ENCODE measurements at places on chromosomes 7 and 10.
A peak's percentile ranks its signal among the peaks of the same experiment; 100 is the strongest.

GRCh38 chr7:66173856-66174255 is 31.3 kb upstream of the TPST1 start:
- DNase-seq: no peak

DNA sequence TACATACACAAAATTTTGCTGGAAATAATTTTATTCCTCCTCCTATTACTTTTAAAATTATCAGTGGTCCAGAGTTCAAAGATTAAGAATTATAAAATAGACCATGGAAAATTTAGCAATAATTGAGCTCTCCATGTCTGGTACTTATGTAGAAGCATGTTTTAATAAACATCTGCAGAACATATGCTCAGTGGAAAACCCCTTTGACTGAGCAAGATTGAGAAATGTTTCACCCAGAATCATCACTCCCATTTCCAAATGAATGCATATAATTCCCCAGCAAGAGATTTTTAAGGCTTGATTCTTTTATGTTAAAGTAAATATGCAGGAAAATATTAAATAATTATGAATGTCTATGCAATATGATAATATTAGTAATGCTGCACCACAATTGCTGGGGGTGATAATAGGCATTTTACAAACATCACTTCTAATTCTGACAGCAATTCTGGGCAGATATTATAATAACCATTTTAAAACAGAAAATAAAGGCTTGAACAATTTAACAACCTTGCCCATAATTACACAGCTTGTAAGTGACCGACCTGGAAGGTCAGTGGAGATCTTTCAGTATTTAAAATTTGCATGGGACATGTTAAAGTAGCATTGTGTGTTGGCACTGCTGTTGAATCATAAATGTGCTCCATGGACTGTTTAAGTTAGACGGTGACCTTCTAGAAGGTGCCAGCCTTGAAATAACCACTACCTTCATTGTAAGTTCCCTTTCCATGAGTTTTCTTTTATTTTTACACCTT is 45.6 kb upstream of the TES start:
- DNase-seq: no peak

- no peak for DNase-seq
Measured at GRCh38 chr7:115822801-115823200, 207.8 kb downstream of the TFEC start.

DNA sequence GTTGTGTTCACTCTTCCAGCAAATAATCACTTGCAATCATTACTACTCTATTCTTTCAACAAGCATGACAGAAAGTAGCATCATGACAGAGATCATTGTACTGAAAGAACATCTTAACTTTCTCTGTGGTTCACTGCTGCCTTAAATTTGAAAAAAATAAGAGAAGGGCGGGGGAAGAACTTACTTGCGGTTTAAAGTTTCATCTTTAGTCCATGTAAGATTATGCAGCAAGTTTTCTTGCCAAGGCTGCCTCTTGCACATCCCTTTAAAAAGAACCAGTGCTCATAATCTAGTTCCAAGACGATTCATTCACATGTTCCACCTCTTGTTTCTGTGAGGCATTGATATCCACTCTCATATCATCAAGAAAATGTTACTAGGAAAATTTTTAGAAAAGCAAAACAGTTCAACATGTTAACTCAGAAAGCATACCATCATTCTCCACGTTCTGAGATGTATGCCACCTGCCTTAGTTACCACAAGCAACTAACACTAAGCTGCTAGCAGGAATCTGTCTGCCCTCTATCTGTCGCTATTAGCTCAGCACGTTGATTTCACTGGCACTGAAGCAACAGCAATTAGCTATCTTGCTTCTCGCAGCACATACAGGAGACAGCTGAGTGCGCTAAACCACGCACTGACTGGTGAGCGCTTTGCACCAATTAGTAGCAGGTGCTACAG is at the start of gene PCDH15:
PCDH15 (minus strand) TSS at position 491 of the 681 bp plus-strand sequence. CDS start 136,969 bp downstream, outside the sequence.
- no peak for DNase-seq

- DNase-seq: no peak
Measured at GRCh38 chr10:102163342-102163989, 11.3 kb downstream of the NOLC1 start.

GRCh38 chr7:36272567-36273269 is 116.9 kb upstream of the ANLN start:
- peak; percentile 15 for DNase-seq

- peak; percentile 79 for DNase-seq
Measured at GRCh38 chr7:106112118-106112971, at the start of gene SYPL1. Gene SYPL1 (minus strand): TSS chr7:106112312. CDS start chr7:106112208, 104 bp downstream.

- DNase-seq: no peak
Measured at GRCh38 chr7:135834266-135834665, 85.7 kb upstream of the FAM180A start.

GRCh38 chr10:103709341-103709920 is 145.9 kb downstream of the SH3PXD2A start:
- no peak for DNase-seq

DNA sequence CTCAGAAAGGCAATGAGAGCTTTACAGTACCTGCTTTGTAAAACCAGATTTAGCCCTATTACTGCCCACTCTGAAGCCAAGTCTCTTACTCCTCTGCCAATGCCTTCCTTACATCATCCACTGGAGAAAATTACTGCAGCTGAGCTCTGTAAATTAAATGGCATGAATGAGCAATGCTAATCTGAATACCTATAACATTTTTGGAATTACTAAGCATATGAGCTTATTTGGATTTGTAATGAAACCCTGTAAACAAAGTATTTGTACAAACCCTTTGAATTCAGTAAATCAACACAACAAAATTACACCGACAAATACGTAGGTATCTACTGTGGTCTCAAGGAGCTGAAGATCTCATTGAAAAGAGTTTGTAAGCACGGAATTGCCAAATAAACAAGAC is 12.1 kb upstream of the CCNY start:
- no peak for DNase-seq

DNA sequence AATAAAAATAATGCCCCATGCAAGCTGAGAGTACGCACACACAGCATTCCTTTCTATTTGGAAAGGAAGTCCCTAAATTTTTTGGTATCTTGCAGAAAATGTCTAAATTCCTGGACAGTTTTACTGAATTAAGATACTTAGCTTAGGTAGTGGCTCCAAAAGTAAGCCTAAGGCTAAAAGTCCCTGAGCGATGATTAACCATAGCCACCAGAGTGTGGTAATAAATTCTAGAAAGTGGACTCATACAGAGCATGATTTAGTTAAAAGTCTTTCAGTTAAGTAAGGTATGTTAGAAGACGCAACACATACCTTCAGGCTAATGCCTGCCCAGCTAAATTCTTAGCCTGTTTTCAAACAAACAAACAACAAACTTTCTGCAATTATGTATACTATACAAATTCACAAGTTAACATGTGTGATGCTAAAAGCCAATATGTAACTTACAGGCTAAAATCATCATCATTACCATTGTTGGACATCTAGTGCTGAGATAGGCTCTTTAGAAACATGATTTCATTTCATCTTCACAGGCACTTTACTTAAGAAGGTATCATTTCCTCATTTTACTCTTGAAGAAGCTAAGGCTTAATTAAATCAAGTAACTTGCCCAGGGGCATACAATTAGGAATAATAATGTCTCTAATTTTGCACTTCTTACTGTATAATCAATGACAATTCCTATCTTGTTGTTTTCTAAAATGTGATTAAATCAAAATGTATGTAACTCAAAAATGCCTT is 261.4 kb upstream of the YAE1 start:
- no peak for DNase-seq

- no peak for DNase-seq
Measured at GRCh38 chr7:46725838-46726237, 804.8 kb upstream of the IGFBP3 start.

- DNase-seq: no peak
Measured at GRCh38 chr7:6639032-6639431, 1.9 kb downstream of the ZNF316 start.
